ENCODE measurements at places on chromosomes 3 and 15. TPM values are rescaled to one million over a fixed set of nuclear protein-coding genes. Genes with fewer than 3 reads are reported as not detected.

Gene DOCK3
- 0.09 TPM for total RNA-seq

Gene PCBP4
- total RNA-seq, result 29.8 TPM

Gene NDN
- total RNA-seq, result 41.5 TPM

Gene NOX5
- total RNA-seq, result 0.09 TPM

Gene CADPS
- total RNA-seq, result 26.5 TPM

Gene PLA2G4D
- total RNA-seq, result not detected

Gene EPHB3
- 7.0 TPM for total RNA-seq

Gene SLC12A8
- total RNA-seq, result 79.0 TPM

Gene SRGAP3
- total RNA-seq, result 6.7 TPM

Gene DENND6A
- 11.7 TPM for total RNA-seq

Gene SYNPR
- not detected for total RNA-seq

Gene SH2D7
- not detected for total RNA-seq

Gene ESYT3
- 0.28 TPM for total RNA-seq

Gene KLHDC8B
- 23.3 TPM for total RNA-seq

Gene PAQR5
- total RNA-seq, result 9.6 TPM

Gene PATL2
- total RNA-seq, result 0.43 TPM

Gene CPA3
- not detected for total RNA-seq

Gene CACNA1D
- total RNA-seq, result 0.14 TPM

Gene BFSP2
- not detected for total RNA-seq

Gene THOC7
- total RNA-seq, result 45.6 TPM

Gene TRPM1
- not detected for total RNA-seq

Gene SLC2A2
- total RNA-seq, result 0.09 TPM
